ENCODE measurements at places on chromosomes 11 and 22. TPM values are rescaled to one million over a fixed set of nuclear protein-coding genes. Genes with fewer than 3 reads are reported as not detected.
A peak's percentile ranks its signal among the peaks of the same experiment; 100 is the strongest.

GRCh38 chr22:48851933-48852549, 975.6 kb downstream of the BRD1 start:
- no peak for DNase-seq

DNA sequence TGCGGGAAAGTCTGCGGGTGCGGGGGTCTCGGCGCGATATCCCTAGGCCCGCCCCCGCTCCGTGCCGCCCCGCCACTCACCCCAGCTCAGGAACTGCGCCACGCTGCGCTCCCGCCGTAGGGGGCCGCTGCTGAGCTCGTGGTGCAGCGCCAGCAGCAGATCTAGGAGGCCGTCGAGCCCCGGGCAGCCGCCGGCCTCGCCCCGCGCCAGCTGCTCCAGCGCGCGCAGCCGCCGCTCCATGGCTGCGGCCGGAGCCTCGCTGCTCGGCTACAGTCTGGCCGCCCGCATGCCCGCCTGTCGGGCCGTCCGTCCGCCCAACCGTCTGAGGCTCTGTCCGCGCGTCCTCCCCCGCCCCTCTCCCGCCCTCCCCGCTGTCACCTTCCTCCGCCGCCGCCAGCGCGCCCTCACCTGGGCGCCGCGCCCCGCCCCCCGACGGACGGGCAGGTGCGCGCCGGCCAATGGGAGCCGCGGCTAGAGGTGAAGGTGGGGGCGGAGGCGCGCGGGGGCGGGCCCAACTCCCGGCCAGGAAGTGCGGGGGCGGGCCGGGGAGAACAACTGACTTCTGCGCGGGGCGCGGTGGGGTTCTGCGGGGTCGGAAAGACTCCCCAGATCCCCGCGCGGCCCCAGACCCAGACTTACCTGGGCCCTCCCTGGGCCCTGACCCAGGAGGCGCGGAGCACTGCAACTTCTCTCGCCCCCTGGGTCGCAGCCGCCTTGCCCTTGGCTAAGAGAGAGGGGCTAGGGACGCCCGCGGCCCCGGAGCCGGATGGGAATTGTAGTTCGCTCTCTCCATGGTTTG, at the start of gene CDC42BPG:
CDC42BPG (minus strand) TSS at position 324 of the 799 bp plus-strand sequence; CDS start at position 240, 84 bp downstream.
- peak; percentile 89 for DNase-seq

DNA sequence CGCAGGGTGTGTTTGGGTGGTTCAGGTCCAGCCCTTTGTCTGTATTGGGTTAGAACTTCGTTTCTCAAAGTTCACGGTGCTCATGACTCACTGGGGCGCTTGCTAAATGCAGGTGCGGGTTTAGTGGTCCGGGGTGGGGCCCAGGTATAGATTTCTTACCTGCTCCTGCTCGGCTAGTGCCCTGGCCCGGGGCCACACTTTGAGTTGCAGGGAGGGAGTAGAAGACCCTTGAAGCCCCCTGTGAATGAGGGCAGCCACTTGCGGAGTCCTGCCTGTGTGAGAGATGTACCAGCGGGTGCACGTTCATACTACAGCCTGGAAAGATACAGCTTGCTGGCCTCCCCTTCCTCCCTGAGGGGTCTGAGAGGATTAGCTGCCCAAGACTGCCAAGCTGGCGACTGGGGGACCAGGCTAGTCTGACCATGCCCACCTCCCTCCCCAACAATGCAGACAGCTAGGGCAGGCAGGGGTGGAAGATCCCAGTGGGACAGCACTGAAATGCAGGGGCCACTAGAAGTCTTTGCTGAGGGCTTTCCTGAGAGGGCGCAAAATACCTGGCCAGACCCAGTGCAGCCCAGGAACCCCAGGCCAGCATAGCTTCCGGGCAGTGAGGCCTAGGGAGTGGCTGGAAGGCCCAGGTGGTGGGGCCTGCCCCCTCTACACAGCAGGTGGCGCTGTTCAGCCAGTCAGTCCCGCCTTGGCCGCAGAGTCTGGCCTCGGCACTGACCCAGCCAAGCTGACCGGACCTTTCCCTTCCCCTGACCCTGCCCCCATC, 5.1 kb upstream of the MYRF start:
- DNase-seq, result peak; percentile 88

DNA sequence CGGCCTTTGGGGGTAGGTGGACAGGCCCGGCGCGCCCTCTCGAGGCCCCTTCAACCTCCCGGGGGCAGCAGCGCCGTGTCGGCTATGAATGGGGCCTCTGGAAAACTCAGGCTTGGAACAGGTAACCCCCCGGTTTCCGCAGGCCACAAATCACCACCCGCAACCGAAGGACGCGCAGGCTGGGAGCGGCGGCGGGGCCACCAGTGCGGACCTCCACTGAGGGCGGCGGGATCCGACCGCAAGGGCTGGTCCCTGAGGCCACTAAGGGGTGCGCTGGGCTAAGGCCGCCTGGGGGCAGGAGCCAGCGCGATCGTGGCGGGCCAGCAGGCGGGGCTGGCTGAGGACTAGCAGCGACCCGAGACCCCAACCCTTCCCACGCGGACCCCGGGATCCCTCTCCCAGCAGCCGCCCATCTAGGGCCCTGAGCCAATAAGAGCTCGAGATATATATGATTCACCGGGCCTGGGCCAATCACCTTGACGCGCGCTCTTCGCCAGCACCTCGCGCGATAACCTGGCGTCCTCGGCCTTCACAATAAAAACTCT, 609 bp upstream of the ATF4 start:
- peak; percentile 97 for DNase-seq

- no peak for DNase-seq
These were observed 21.2 kb downstream of the TBRG1 start for GRCh38 chr11:124643605-124644425.

DNA sequence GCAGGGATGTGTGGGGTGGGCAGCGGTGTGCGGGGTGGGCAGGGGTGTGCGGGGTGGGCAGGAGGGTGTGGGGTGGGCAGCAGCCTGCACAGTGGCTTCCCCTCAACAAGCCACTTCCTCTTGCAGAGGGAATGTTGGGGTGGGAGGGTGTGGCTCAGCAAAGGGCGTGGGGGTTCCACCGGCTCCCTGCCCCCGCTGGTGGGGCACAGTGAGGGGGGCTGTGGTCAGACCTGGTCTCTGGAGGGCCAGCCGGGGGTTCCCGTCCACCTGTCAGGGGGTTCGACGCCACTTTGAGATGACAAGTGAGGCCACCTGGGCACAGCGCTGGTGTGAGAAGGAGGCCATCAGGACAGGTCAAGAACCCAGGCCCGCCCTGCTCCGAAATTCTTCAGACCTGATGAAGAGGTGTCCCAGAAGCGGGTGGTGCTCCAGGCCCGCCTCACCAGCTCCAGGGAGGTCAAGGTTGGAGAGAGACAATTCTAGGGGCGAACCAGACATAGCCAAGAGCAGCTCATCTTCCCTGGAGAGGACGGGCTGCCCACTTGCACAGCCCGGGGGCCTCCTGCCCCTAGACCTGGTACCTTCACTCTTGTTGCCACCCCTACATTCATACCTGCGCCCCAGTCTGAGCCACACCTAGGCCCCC, 1.3 kb downstream of the C11orf21 start:
- DNase-seq, result no peak

- no peak for DNase-seq
These were observed 22.8 kb downstream of the MYH9 start for GRCh38 chr22:36365020-36365411.

DNA sequence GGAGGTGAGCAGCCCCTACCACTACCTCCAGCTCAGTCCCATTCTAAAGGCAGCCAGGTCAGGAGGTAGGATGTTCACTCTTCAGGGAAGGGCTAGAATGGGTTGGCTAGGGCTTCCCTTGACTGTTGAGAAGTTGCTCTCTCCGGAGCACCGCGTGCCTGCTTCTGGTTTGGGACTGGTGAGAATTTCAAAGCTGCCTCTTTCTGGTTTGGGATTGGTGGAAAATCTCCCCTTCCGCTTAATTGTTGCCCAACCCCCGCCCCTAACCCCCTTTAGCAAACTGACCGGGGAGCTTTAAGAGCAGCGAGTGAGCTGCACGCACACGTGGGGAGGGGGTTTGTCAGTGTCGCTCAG, 686 bp downstream of the USP2 start:
- DNase-seq, result no peak

DNA sequence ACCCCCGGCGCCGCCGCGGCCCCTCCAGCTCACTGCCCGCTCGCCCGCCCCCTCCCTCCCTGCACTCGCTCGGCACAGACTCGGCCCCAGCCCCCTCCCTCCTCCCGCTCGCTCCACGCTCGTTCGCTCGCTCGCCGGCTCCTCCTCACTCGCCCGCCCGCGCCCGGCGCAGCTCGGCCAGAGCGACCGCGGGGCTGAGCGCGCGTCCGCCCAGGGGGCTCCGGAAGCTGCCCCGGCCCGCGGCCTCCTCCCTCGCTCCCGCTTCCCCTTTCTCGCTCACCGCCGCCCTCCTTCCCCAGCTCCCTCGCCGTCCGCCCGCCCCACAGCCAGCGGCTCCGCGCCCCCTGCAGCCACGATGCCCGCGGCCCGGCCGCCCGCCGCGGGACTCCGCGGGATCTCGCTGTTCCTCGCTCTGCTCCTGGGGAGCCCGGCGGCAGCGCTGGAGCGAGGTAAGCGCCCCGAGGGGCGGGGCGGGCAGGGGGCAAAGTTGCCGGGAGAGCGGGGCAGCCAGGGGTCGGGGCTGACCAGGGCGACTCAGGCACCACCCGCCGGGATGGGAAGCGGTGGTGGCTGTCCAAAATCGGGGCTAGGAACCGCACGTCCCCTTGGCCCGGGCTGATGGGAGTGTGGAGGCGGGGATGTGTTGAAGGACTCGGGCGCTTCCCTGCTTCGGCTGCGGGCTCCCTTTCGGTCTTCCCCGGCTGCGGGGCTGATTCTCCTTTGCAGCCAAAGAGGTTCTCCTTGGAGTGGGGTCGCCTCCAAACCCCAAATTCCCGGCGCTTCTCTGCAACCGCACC, at the start of gene SEZ6L:
SEZ6L (plus strand) TSS at position 148 of the 797 bp plus-strand sequence; CDS start at position 356, 208 bp downstream.
- DNase-seq, result peak; percentile 58

GRCh38 chr11:61860054-61860903, 31.1 kb downstream of the FADS3 start:
- no peak for DNase-seq

DNA sequence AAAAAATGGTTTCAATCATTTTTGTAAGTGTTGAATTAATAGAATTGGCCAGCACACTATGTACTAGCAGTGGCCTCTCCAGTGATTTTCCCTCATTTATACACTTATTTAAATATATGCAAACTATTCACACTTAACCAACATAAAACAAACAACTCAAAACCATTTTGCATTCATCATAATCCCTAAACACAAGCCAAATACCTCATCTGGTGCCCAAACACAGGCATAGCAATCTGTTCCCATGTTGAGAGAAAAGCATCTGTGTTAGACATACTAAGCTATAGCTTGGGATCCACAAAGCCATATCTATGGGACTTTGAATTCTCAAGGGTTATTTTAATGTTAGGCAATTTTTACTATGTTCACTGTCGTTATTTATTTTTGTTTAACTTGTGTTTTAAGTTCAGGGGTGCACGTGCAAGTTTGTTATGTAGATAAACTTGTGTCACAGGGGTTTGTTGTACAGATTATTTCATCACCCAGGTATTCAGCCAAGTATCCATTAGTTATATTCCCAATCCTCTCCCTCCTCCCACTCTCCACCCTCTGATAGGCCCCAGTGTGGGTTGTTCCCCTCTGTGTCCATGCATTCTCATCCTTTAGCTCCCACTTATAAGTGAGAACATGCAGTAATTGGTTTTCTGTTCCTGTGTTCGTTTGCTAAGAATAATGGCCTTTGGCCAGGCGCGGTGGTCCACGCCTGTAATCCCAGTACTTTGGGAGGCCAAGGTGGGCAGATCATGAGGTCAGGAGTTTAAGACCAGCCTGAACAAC, 31.0 kb upstream of the RCN1 start:
- no peak for DNase-seq

DNA sequence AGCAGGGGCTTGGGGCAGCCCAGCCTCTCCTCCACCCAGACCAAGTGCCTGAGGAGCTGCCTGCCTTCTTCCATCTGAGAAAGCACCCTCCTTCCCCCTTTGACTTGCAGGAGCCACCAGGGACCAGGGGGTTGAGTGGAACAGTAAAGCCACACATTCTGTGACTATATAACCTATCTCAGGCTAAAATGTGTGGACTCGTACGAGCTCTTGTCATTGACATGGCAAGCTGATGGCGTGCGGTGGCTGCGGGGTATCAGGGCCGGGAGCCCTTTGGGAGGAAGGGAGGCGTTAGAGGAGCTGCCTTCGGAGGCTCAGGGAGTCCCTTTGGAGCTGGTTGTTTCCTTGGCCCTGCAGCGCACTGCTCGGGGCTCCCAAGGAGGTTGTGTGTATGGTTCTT, 84.5 kb downstream of the CEP164 start:
- no peak for DNase-seq

- DNase-seq, result no peak
These were observed 103.0 kb downstream of the DBX1 start for GRCh38 chr11:20056950-20057943.

GRCh38 chr11:86519064-86519911, 144.6 kb downstream of the CCDC81 start:
- no peak for DNase-seq

- DNase-seq, result no peak
These were observed 26.5 kb upstream of the PPARA start for GRCh38 chr22:46123694-46124382.

- DNase-seq, result peak; percentile 83
These were observed 49.2 kb downstream of the DBX1 start for GRCh38 chr11:20110908-20111669.

- DNase-seq, result no peak
These were observed 3.8 kb downstream of the ZBTB16 start for GRCh38 chr11:114063149-114063828.

Gene FXYD6
- total RNA-seq, result 31.6 TPM

Gene APOL5
- total RNA-seq, result not detected

Gene FKBP2
- total RNA-seq, result 61.7 TPM

Gene SCN3B
- 0.79 TPM for total RNA-seq

Gene EMID1
- total RNA-seq, result 6.0 TPM

Gene C1QTNF4
- total RNA-seq, result 9.5 TPM
